ENCODE measurements at places on chromosomes 11 and 22.

- DNase-seq = no peak
These were observed 24.1 kb upstream of the APLNR start for GRCh38 chr11:57260937-57261783.

- no peak for DNase-seq
These were observed 606.8 kb downstream of the NTM start for GRCh38 chr11:131977231-131977630.

- no peak for DNase-seq
These were observed 279.6 kb upstream of the PITPNB start for GRCh38 chr22:28198692-28199091.

DNA sequence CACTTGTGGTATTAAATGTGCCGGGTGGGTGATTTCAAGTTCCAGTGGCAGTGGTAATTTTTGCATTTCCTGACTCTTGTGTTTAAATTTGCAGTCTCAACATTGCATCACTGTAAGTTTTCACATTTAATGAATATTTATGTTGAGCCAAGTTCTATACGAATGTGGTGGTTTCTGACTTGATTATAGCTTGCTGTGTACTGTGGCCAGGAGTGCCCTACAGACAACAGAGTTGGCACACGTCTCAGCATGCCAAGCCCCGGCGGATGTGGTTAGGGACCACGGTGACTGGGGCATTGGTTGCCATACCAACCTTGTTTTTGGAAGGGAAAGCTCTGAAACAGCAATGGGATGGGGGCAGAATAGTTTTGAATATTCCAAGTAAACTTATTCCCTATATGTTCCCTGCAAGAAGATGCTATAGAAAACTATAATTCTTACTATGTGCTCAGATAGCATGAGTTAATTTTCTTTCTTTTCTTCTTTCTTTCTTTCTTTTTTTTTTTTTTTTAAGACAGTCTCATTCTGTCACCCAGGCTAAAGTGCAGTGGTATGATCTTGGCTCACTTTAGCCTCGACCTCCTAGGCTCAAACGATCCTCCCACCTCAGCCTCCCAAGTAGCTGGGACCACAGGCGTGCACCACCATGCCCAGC lies 16.0 kb downstream of the ZNRF3 start:
- DNase-seq = no peak

GRCh38 chr22:23714596-23715578 lies 24.1 kb downstream of the RGL4 start:
- DNase-seq = no peak

GRCh38 chr22:17046566-17047348 lies 38.0 kb upstream of the IL17RA start:
- peak; percentile 49 for DNase-seq

DNA sequence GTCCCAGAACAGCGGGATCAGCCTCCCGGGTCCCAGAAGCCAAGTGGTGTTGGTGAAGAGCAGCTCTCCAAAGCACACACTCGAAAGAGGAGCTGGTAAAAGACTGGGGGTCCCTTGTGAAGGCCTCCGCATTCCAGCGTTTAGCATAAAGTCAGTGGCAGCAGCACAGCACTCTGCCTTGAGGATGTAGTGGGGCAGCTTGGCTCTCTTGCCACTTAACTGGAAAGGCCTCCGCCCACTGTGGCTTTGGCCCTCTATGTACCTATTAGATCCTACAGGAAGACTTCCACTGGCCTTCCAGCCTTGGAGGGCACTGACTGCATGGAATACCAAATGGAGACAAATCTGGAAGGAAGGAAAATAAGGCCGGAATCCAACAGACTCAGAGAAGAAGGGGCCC lies 1455.3 kb downstream of the BRD1 start:
- DNase-seq = no peak

DNA sequence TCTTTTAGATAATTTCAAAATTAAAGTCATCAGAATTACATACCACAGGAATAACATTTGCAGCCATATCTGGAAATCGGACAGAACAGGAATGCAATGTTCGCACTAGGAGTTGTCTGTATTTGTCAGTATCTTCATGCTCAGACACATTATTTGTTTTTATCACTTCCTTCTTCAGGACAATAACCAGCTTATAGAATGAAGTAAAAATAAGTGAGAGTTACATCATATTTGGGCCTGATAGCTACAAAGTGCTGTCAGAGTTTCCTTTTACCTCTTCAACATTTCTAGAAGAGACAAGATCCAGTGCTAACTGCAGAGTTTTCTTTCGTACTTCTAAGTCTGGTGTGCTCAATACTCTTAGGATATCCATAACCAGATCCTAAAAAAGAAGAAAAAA lies 18.9 kb downstream of the COPB1 start:
- DNase-seq = no peak

- DNase-seq = no peak
These were observed 35.2 kb upstream of the CLDN5 start for GRCh38 chr22:19559324-19559811.

- no peak for DNase-seq
These were observed 94.3 kb downstream of the SOX6 start for GRCh38 chr11:16261836-16262644.

All from CD14-positive monocyte (primary cell).